Mammary epithelial cell (primary cell): ENCODE measurements at places on chromosomes 1 and 21.

DNA sequence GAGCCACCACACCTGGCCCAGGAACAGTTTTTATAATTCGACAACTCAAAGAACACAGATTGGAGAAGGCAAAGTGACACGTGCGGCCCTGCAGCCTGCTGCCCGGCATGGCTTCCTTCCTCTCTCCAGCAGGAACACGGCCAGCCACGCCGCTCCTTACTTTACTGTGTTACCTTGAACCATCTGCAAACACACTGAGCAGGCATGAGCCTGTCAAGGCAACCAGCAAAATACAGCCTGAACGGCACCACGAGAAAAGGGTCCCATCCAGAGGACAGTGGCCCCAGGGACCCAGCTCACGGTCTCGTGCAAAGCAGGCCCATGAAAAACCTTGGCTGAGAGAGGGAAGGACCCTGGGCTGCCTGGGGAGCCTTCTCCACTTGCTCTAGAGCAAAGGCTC, 38.8 kb downstream of the NPHP4 start:
- DNase-seq: no peak

- no peak for DNase-seq
These were observed 8.5 kb upstream of the ERG start for GRCh38 chr21:38506661-38507281.

DNA sequence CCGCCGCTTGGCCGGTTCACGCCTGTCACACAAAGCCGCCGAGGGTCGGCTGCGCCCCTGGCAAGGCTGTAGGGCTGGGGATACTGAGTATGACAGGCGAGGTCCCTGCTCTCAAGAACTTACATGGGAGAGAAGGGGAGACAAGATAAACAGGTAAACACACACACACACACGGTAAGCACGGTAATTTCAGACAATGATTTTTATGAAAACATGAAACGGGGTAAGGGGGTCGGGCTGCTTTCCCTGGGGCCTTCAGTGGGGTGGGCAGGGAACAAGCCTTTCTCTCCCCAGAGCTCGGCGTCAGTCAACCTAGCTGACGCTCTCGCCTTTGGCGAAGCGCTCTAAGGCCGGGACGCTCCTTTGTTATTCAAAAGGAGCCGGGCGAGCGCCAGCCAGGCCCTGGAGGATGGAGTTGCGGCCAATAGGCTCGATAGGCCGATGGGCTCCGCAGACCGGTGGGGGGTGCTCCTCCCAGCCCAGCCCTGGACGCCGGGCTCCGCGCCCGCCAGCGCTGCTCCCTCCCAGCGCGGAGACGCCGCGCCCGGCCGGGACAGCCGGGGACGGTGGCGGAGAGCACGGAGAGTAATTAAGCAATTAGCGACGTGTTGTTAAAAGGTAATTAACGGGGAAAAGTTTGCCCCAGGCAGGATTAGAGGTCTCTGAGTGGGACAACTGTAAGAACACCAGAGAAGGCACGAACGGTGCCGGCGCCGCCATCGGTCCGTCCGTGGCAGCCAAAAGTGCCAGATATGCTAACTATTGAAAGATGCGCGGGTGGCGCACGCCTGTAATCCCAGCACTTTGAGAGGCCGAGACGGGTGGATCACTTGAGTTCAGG, 950 bp upstream of the INKA2 start:
- peak; percentile 45 for DNase-seq

GRCh38 chr1:84939151-84939550, 46.1 kb upstream of the LPAR3 start:
- DNase-seq: no peak

GRCh38 chr1:93349231-93350135, 3.8 kb downstream of the DR1 start:
- peak; percentile 39 for DNase-seq
